ENCODE measurements at places on chromosomes 3 and 15.

DNA sequence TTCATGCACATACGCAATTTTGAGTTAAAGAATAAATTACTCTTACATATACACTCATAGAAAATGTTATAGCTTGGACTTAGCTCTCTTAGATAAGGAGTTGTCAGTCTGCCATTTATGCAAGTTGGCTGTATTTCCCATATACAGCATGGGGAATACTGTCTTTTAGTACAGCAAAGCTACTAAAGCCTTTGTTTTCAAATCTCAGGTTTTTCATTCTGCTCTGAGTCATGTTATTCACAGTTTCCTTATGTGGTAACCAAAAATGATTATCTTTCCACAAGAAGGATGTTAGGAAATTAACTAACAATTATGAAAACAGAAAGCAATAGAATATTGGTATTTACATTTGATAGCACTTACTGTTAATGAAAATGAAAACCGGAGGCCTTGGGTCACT, 4.3 kb upstream of the TIPARP start:
- DNase-seq = no peak

GRCh38 chr3:67649681-67650080, 4.7 kb downstream of the SUCLG2 start:
- DNase-seq = no peak

- DNase-seq = no peak
These were observed 568.7 kb upstream of the BCHE start for GRCh38 chr3:166405896-166406295.

GRCh38 chr3:17655743-17656142, 86.7 kb downstream of the TBC1D5 start:
- no peak for DNase-seq

DNA sequence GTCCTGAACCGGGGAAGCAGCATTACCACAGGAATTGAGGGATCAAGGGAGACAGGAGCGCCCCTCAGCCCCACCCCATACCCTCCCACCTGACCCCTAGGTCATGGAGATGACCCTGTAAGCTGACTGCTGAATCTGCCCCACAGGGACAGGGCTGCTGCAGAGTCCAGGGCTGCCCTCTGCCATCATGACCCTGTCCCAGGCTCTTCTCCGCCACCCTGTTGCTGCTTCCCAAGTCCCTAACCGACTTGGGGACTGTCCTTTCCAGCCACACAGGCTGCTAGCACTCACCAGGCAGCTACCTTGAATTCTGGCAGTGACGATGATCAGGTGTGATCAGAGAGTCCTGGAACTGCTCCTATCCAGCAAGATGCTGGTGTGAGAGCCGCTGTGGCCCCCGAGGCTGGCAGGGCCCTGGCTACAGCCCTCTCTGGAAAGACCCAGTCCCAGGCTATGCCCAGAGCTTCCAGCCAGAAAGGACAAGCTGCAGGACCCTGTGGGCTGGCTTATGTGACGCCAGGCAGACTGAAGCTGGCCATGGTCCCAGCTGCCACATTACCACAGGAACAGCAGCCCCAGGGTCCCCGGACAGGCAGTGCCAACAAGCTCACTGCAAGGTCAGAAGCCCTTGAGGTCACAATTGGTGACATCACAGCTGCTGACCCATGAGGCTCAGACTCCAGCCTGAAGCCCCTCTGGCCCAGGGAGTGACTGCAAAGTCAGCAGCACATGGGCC, at the start of gene C3orf22:
Gene C3orf22 (minus strand): TSS at position 597 of the 736 bp plus-strand sequence. CDS start 5,542 bp downstream, outside the sequence.
- DNase-seq = peak; percentile 12

DNA sequence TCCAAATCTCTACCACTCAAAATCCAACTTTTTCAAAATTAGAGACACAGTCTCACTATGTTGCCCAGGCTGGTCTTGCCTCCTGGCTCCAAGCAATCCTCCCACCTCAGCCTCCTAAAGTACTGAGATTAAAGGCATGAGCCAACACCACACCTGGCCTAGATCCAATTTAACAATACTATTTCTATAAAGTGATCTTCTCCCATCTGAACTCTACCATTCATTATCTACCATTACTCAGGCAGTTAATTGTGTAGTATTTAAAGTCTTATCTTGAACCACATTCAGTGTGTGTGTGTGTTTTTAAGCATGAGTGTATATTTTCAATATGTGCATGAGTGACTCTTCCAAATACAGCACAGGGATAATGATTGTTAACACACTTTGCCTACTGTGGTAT, 77.0 kb downstream of the INO80 start:
- DNase-seq = no peak

DNA sequence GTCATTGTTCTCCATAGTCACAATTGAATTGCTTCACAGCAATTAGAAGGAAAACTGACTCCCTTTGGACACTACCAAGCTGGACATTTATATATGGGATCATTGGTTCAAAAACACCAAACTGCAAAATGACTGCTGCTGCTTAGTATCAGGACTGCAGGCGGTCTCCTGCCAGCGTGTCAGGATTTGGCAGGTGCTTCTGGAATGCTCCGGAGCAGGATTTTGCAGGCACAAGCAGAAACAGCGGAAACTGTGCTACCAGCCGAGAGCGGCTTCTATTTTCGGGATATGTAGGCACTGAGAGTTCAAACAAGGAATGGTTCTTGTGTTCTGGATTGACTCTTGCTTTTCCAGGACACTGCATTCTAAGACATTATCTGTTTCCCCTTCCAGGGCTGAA, 95.5 kb downstream of the SSR3 start:
- peak; percentile 48 for DNase-seq

- DNase-seq = no peak
These were observed 95.9 kb upstream of the TNIK start for GRCh38 chr3:171556148-171556547.

DNA sequence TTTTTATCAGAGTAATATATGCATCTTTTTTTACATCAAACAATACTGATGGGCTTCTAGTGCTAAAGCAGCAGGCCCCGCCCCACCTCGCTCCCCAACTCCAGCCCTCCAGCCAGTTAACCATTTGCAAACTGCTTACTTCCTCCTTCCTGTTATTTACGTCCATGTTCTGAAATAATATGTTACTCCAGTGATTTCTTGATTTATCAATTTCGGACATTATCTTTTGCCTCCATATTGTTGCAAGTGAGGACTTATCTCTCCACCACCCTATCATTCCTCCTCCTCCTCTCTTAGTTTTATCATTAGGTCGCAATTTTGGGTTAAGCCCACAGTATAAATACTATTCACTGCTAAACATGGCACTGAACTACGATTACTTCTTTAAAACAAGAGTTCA, 39.5 kb downstream of the ZNF710 start:
- peak; percentile 66 for DNase-seq

DNA sequence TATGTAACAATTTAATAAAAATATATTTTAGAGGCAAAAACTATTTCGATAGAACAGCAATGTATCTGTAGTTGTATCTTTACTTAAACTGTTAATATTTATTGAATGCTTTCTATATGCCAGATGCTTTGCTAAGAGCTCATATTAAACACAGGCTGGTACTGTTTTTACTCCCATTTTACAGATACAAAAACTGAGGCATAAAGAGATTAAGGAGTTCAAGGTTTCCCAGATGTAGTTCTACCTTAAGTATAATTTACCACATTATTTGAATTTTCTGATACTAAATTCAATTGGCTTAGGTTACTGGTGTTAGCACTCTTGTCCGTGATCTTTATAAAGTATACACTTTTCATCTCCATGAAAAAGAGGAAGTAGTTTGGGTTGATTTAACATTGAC, 149.8 kb downstream of the ROBO2 start:
- DNase-seq = no peak

DNA sequence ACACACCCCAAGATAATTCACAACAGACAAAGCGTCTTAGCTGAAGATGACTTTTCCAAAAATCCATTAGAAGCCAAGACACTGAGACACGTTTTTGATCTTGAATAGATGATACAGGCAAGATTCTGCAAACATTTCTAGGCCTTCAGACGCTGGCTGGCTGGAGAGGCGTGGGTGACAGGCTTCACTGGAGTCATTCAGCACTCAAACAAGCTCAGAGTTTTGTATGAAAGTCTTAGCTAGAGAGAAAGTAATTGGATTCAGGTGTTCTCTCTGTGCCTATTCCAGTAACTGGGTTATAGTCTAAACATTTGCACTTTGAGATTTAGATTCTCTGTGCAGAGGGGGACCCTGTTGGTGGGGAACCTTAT, 147.7 kb upstream of the BHLHE40 start:
- no peak for DNase-seq

DNA sequence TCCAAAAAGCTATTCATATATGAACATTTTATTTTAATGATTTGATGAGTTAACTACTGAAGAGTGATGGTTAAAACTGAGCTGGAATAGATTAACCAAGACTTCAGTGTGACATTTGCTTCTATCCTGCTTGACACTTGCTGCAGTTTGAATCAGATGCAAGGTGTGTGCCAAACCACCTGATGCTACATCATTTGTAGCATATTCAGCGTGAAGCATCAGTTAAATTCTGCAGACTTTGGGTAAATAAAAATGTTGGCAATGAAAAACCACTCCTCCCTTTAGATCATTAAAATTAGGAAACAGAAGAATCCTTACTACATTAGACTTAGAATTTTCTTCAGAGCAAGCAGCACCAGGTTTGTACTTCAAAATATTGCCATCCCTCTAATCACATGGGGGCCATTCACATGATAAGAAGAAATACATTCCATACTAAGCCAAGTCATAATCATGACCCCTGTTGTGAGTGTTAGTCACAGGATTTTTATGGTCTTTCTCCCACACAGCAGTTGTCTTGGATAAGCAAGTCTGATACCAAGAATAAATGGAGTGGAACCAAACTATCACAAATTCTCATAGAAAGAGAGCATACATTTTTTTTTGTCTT, 160.7 kb upstream of the TNIK start:
- DNase-seq = no peak

GRCh38 chr15:37079726-37080125, 20.6 kb downstream of the MEIS2 start:
- no peak for DNase-seq

GRCh38 chr15:75842722-75843677, at the start of gene UBE2Q2:
Gene UBE2Q2 (plus strand): TSS chr15:75843447. CDS start chr15:75843667, 220 bp downstream.
- DNase-seq = peak; percentile 63

DNA sequence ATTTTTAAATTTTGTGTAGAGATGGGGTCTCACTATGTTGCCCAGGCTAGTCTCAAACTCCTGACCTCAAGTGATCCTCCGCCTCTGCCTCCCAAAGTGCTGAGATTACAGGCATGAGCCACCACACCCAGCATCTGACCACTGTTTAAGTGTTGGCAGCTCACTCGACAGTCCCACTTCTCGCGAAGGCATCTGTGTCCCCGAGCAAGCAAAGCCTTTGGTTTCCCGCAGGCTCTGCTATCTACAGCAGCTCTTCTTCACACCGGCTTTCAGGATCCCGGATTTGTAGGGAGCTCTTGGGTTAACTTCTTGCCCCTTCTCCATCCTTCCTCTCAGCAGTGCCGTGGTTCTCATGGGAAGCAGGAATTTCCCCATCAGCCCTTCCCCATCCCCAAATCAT, 240.9 kb downstream of the VPS13C start:
- no peak for DNase-seq

GRCh38 chr15:100715571-100716455, 113.4 kb downstream of the ASB7 start:
- peak; percentile 26 for DNase-seq

DNA sequence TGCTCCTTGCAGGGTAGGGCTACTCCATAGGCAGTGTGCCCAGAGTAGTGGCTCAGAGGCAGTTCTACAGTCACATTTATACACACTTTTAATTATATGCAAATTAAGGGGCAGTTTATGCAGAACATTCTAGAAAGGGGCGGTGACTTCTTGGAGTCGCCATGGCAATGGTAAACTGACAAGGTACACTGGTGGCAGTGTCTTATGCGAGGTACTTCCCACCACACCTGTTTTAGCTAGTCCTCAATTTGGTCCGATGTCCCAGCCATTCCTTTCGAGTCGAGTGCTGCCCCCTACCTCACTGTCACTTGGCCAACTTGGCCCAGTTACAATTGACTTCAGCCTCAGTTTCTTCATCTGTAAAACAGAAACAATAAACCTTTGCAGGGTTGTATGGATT, 3.8 kb upstream of the IRAK2 start:
- no peak for DNase-seq

GRCh38 chr15:20344601-20345400, 196.8 kb downstream of the GOLGA6L6 start:
- DNase-seq = peak; percentile 1

GRCh38 chr3:1275495-1275894, 182.7 kb downstream of the CNTN6 start:
- no peak for DNase-seq

DNA sequence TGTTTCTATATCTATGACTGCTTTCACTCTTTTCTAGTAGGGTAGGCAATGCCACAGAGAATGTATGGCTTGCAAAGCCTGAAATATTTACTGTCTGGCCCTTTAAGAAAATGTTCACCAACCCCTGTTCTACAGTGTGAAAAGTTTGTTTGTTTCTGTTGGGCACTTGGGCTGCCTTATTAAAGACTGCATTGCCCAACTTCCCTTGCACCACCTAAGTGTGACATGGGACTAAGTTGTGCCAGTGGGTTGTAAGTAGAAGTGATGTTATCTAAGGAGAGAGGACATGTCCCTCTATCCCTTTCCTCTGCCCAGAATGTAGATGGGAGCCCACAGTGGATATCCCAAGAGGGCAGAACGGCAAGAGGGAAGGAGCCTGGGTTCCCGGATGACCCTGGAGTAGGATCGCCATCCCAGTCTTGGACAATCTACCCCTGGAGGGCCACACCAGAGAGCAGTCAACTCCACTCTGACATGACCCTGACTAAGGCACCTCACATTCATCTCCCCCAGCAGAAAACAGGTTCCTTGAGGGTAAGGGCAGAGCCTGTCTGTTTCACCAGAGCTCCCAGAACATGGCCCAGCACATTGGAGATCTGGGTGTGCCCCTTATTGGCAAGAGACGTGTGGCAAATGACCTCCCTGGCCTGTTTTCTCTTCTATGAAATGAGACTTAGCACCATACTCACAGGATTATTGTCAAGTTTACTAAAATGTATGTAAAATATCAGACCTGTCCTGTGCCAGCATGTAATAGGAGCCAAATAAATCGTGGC, 138.8 kb downstream of the SMAD6 start:
- DNase-seq = no peak

GRCh38 chr15:39579487-39580116, 1.3 kb upstream of the THBS1 start:
- peak; percentile 58 for DNase-seq

GRCh38 chr3:45968706-45969105, 25.4 kb downstream of the CXCR6 start:
- DNase-seq = no peak

- DNase-seq = no peak
These were observed 122.8 kb downstream of the DNAH12 start for GRCh38 chr3:57421336-57421735.

DNA sequence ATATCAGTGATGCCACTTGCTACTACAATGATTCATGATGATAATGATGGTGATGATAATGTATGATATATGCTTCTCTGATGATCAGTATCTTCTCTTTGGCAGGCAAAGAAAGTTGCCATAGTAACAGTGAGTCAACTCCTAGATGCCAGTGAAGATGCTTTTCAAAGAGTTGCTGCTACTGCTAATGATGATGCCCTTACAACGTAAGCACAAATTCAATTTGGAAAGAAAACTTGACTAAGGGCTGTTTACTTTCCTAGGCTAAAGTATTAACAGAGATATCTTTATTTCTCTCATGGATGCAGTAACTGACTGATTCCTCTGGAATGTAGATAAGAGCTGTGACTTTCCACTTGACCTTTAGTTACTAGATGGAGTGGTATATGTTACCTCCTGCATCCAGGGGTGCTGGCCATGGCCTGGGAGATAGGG, 27.8 kb downstream of the ADGRG7 start:
- no peak for DNase-seq
